Urothelium cell line (cell line): ENCODE measurements at places on chromosomes 4 and X.

DNA sequence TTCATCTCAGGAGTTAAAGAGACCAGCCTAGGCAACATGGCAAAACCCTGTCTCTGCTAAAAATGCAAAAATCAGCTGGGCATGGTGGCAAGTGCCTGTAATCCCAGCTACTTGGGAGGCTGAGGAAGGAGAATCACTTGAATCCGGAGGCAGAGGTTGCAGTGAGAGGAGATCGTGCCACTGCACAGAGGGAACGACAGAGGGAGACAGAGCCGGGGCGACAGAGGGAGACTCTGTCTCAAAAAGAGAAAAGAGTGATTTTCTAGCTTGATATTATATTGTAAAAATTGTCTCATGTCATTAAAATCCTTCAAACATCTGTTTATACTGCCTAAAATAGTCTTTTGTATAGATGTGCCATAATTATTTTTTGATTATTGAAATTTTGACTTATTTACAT lies 225.4 kb upstream of the AGA start:
- DNase-seq = no peak

- no peak for DNase-seq
Observed at GRCh38 chrX:132365490-132365889, 123.3 kb downstream of the MBNL3 start.

DNA sequence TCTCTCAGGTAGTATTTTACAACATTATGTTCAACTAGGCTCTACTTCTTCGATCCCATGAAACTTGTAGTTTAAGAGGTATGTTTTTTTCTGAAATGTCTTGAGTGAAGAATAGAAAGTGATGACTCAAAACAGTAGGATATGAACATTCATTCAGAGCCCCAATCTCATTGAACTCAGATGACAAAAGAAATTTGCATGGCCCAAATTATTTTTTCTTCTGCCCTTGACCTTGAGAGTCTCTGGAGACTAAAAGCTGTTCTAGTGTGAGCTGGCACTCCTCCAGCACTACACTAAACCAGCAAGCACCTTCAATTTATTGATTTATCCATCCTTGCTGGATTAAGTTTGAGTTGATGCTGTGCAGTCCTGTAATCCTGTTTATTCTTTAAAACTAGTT lies 4.0 kb downstream of the DCLK2 start:
- DNase-seq = no peak

DNA sequence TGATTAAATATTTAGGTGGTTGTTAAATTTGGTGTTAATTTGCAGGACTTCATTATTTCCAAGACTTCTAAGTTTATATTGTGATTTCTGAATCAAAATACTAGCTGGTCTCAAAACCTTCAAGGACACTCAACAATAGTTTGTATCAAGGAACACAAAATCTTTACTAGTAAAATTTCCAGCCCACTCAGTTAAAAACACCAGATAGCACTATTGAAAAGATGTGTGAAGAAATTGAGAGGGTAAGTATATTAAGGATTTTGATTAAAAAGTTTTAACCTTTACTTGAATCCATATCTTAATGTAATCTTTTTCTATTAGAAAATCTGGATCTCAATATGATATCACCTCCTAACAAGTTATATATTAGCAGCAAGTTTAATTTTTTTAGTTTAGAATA lies 89.3 kb upstream of the UGT8 start:
- no peak for DNase-seq

GRCh38 chrX:134671294-134671693 lies 13.0 kb upstream of the PLAC1 start:
- DNase-seq = no peak

DNA sequence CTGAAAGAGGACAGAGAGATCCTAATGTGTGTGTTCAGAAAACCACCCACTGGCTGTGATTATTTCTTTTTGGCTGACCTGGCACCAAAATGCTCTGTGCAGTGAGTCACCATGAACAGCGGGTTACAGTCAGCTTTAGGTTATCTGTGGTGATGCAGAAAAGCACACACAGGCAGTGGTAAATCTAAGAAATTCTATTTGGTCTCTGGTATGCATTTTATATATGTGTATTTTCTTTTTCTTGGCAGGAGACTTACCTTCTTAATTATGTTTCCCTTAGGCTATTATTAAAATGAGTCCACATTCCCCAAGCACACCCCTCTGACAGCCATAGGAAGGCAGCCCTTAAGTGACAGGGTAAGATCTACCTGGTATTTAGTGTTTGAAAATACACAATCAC lies 79.1 kb upstream of the TFDP3 start:
- DNase-seq = peak; percentile 7

DNA sequence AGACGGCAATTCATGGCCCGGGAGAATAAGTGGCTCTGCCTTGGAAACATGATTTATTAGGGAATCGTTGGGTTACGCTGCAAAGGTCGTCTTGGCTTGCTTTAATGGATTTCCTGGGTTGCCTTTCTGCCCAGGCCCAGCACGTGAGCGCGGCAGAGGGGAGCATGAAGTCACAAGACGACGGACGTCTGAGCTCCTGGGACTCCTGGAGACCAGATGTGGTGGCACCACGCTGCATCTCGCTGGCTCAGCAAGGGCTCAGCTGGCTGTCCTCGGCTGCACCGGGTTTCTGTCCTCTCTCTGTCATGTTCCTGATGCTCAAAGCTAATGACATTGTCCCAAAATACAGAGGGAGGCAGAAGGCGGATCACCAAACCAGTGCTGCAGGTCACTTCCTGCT lies 61.2 kb downstream of the C4orf50 start:
- no peak for DNase-seq

GRCh38 chr4:140211693-140212092 lies 57.7 kb upstream of the MAML3 start:
- no peak for DNase-seq

DNA sequence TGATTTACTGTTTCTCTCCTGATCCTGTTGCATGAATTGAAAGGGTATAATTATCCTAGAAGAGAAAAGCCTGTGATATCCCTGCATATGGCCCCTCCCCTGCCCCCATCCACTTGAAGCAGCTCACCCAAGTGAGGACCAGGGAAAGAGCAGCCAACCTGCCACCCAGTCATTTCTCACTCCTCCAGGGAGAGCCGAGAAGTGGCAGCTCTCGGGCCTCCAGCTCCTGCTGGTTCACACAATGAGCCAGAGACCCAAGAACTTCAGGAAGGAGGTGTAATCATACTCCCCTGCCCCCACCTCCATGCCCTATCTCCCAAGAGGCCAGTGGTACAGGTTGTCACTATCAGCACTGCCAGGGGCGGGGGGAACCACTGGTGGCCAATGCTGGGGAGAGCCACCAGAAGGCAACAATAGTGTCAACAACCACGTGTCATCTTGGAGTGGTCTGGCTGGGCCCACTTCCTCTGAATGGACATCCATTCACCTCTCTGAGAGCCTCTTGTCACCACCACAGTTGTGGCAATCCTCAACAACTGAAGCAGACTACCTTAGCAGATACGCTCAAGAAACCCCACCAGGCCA lies 42.9 kb downstream of the APOO start:
- DNase-seq = no peak

DNA sequence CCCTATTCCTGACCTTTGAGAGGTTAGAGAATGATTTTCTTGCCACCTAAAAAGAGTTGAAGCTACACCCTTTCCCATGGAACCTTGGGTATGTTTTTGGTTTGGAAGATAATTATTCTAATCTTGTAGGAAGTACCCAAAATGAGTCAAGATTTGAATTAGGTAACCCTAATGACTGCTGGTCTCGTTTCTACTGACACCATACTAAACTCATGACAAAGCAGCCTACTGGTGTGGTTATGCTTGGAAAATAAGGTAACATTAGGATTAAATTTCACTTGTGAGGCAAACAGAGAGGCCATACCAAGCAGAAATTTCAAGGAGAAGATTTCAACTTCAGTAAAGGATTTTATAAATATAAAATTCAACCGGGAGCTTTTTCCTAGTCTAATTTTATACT lies 107.9 kb downstream of the FBXW7 start:
- no peak for DNase-seq

GRCh38 chr4:111693758-111694157 lies 451.5 kb upstream of the FAM241A start:
- DNase-seq = no peak

GRCh38 chr4:84681486-84682274 lies 98.8 kb downstream of the CDS1 start:
- DNase-seq = peak; percentile 64

DNA sequence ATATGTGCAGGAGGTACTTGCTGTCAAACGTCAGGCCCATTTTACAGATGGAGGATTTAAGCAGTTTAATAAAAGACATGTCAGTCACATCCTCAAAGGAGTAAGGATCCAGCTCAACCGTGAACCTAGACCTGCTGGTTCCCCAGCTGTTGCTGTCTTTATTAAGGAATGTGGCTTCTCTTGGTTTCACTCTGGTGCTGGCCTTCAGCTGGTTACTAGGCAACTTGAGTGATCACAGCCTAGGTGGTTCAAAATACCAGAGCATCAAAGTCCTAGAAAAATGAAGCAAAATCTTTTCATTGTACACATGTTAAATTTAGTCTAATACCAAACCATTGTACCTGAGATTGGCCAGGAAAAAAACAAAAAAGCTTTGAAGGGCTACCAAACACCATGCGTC lies 32.7 kb upstream of the GLRA2 start:
- no peak for DNase-seq

DNA sequence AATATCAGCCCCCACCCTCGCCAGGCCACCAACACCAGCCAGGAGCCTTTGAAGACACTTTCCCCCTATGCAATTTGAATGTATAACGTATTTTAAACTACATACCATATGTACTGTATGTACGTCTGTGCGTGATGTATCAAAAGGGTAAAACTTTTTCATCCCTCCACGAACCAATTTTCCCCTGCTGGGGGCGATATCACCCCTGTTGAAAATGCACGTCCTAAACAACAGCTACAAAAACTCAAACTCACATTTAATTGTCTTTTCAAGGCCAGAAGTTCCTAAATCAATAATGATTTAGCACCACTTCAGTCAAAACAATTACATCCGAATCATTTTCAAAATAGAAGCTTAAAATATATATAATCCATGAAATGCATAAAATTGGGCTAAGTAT lies 1.4 kb downstream of the VEGFD start:
- no peak for DNase-seq

DNA sequence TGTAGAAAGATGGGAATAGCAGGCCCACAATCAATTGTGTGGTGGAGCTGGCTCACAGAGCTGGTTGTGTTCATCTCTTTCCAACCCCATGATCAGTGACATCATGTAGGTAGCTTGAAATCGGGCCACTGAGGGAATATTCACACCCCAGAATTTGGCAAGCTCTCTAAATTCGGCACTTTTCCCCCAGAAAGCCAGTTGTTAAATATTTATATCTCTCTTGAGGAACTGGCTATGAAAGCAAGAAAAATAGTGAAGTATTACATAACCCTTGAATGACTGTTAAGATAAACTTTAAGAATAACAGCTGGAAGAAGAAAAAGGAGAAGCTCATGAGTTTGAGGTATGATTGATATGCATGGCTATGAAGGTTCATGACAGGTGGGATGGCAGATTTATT lies 38.9 kb downstream of the GPRIN3 start:
- no peak for DNase-seq

DNA sequence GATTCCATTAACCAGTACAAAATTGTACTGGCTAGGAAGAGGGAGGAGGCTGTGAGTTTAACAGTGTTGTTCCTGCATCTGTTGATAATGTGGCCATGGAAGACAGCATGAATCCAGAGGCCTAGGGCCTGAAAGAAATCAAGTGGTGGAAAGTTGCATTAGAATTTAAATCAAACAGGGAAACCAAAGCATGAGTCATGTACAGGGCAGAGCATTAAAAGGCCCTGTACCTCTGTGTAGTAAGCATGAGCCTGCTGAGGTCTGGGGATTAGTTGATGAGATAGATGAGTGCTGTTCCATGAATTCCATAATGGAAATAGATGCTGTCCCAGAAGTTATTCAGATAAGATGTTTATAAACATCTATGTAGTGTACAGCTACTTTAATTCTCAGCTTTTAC lies 58.3 kb downstream of the MID1IP1 start:
- DNase-seq = no peak

DNA sequence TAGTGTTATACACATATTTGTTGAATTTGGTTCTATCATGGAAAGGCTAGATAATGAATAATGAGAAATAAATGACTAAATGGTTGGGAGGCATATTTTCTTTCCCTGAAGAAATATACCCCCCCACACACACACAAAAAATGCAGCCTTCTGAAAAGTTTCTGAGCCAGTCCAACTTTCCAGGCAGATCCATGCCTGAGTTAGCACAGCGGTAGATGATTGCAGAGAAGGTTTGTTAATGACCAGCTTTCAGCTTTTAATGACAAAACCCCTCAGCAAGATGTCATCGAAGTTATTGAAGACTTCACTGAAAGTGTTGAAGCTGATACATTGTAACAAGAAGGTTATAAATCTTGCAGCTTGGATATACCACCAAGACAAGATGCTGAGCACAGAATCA lies 61.4 kb downstream of the GBA3 start:
- DNase-seq = no peak

GRCh38 chrX:39613482-39613995 lies 484.2 kb downstream of the BCOR start:
- DNase-seq = peak; percentile 61

DNA sequence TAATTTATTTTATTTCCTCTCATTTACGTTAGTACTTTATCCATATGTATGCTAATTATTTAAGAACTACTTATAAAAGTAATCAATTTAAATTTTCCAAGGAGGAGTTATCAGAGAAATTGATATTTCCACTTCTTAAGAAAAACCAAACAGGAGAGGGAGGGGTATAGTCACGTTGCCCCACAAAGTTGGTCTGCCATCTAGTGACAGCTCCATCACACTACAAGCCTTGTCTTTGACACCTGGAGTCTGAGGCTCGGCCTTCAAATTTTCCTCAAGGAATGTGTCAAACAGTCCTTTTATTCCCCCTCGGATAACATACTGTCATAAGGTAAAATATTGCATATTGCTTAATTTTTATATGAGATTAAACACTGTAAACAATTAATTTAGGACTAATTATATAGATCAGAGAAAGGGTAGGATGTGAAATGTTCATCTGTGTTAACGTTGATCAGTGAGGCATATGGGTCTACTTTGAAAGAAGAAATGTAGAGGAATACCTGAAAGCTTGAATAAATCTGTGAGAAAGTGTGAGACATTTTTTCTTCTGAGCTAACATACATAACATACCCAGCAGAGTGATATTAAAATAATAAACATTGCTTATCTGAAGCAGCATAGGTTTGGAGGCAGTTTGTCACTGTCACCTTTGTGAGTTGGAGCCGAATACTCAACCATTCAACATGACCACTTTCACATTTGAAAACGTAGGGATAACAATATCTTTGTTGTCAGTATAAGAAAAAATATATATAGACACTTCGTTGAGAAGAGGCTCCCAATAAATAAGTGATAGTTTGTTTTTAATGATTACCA lies 114.4 kb downstream of the GLRA3 start:
- peak; percentile 48 for DNase-seq
